ENCODE measurements at places on chromosomes 6 and 20.

GRCh38 chr6:7271205-7271534 lies 41.8 kb downstream of the SSR1 start:
- no peak for DNase-seq

DNA sequence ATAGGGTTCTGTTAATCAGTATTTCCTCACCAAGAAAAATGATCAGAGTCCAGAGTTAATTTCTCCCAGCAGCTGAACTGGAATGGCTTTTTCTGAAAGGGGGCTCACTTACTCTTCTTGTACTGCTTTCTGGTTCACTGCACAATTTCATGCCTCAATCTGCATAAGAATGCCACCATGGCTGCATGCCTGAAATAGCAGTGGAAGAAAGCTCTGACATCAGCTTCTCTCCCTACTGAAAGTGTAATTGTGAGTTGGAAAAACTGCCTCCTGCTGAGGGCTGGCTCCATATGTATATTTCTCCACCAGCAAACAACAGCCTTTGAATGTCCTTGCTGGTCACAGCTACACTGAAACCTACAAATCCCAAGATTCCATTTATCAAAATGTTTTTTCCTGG lies 1027.2 kb upstream of the GJE1 start:
- no peak for DNase-seq

DNA sequence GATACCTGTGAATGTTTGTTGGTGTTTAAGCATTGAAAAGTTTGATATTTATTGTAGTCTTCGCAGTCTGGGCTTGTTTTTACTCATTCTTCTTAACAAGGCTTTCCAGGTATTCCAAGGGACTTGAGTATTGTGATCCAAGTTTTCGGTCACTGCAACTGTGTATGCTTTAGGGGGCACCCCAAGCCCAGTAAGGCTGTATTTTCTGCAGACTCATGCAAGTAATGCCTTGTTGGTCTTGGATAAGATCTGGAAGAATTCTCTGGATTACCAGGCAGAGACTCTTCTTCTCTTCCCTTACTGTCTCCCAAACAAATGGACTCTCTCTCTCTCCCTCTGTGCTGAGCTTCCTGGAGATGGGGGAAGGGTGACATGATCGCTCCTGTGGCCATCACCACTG lies 82.1 kb downstream of the RFPL4B start:
- no peak for DNase-seq

GRCh38 chr20:50367104-50367674 lies 143.0 kb upstream of the PTPN1 start:
- no peak for DNase-seq

DNA sequence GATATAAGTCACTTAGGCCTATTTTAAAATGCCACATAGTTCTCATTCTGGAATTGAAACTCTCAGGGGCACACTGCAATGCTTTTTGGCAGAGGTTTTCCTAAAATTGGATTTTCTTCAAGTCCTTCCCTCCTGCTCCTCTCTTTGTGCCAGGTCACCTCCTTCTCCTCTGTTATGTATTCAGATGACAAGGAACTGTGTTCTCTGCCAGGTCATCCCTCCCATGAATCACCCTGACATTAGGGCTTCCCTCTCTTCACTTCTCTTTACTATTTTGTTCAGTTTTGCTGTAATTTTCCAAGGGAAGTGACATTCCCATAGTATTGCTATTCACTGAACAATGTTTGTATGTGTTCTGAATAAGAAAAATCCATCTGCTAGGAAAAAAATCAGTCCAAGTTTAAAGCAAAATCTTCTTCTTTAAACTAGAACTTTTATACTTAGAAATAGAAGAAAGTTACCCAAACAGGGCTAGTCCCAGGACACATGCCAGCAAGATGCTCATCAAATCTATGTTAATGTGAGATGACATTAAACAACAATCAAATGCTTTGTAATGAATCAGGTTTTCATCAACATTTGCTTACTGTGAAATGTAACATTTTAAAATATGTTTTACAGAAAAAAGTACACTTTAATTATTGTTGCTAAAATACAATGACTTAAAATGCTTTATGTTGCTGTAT lies 461.1 kb downstream of the MMUT start:
- DNase-seq = no peak

DNA sequence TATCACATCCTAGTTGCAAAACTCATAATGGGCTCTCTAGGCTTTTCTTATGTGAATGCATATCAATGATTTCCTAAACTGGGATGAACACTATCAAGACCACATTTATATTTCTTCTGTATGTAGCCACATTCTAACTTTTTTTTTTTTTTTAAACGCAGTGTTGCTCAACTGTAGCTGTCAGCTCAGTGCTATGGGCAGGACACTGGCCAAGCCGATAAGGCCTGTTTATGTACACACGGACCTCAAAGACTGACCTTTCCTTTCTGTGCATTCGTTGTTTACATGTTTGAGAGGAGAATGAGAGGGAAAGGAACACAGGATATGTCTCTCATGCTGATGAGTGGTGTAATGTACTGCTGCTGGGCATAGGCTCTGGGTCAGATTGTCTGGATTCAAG lies 75.1 kb upstream of the B3GAT2 start:
- no peak for DNase-seq

DNA sequence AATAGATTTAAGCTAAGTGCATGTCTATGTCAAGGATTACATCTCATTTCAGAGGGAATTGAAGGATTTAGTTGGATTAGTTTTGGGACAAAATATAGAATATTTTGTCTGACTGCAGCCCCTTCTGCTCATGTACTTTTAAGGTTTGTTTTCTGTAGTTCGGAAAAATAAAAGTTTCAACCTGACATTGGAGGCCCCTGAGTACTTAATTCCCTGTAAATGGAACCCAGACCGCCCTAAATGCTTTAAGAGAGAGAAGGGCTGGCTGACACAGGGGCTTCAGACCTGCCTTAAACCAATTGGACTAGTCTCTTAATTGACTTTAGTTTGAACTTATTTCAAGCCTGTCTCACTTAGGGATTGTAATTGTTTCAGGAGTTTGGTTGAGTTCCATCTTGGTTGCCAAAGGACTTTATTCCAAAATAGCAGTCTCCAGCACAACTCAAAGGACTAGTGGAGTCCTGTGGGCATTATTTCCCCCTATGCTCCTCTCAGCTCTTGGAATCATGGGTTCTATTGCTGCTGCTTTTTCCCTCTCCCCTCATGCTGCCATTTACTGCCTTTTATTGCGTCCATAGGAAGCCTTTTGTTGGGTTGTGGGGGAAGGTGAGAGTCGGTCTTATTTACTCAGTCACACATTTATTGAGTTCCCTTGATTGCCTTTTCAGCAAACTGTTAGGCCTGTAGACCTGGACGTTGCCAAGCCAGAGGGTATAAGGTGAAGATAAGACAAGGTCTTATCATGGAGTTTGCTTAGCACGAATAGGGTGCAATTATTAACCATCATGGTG lies 14.5 kb downstream of the BRD2 start:
- no peak for DNase-seq

GRCh38 chr20:33790566-33790965 lies 20.6 kb upstream of the CHMP4B start:
- no peak for DNase-seq

DNA sequence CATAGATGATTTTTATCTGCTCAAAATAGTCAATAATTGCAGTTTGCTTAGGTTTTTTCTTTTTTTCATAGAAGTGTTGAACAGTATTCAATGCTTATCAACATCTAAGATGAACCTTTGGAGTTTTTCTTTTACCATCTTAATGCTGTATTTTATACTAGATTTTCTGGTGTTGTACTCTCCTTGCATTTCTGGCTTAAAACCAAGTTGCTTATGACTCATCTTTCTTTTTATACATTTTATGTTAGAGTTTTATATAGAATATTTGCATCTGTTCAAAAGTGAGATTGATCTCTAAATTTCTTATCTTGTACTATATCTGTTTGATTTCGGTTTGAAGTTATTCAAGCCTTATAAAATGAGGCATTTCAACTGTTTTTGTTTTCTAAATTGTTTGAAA lies 232.5 kb downstream of the RFPL4B start:
- DNase-seq = no peak

DNA sequence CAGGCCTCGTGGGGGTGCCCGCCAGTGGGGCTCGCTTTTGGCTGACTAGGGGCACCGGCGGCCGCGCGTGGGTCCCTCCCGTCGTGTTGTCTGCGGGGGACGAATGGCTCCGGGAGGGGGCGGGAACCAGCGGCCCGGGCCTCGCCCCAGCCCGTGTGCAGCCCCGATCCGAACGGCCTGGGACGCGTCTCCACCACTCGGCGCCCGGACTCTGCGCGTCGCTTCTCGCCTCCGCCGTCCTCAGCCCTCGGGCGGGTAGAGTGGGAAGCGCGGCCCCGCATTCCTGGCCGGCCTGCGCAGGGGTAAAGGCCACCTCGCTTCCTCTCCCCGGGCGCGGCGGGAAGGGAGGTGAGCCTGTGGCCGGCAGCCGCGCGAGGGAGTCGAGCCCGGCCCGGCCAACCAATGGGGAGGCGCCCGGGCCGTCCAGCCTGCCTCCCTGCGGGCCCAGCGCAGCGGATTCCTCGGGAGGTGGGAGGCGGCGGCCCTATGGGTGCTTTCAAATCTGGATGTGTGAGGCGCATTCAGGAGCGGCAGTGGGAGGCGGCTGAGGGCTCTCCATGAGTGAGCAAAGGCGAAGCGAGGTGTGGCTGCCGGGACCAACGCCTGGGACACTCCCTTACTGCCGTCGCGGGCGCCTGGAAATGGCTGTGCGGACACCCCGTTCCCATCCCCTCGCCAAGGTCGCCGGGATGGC lies 1.1 kb upstream of the ZBTB46 start:
- DNase-seq = peak; percentile 44

- no peak for DNase-seq
Observed at GRCh38 chr6:83113258-83113657, 45.8 kb downstream of the DOP1A start.

- no peak for DNase-seq
Observed at GRCh38 chr6:170276369-170277057, 14.4 kb downstream of the DLL1 start.

DNA sequence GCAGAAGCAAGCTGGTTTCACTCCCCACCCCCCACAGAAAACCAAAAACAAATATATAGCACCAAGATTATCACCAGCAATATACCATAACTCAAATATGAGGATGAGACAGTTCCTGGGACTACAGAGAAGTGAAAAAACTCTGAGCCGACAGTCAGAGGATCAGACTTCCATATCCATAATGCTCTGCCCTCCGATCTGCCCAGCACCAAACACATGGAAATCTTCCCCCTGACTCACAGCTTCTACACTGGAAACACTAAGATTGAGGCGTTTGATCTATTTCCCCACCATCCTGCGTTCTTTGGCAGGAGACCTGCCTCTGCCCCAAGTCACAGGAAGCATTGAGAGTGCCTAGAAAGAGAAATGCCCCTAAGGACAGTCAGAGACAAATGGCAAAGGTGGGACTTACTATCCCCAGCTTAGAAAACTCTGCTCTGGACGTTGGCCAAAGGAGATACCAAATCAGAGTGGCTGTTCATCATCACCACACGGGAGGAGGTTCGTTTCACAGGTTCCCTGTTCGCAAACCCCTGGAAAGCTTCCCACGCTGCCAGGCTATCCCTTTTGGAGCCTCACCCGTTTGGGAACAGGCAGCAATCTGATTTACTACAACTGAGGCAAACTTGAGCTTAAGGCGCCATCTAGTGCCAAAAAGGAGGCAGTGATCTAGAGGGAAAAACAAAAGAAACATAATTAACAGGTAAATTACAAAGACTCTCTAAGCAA lies 48.7 kb upstream of the SRSF6 start:
- no peak for DNase-seq

DNA sequence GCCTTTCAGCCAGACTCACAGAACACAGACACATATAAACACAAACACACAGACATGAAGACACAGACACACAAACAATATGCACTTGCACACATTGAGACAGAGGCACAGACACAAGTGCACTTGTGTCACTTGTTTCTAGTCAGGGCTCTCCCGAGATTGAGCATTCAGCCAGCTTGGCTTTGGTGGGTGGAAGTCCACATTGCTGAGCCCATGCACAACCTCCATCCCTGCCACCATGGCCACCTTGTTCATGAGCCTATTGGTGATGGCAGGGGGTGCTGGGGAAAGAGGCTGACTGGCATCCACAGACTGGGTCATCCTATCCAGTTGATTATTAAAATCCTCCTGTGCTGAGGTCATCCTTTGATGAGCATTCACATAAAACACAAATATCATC lies 11.5 kb upstream of the CST7 start:
- no peak for DNase-seq

- no peak for DNase-seq
Observed at GRCh38 chr6:4322846-4323309, 187.5 kb upstream of the ECI2 start.

DNA sequence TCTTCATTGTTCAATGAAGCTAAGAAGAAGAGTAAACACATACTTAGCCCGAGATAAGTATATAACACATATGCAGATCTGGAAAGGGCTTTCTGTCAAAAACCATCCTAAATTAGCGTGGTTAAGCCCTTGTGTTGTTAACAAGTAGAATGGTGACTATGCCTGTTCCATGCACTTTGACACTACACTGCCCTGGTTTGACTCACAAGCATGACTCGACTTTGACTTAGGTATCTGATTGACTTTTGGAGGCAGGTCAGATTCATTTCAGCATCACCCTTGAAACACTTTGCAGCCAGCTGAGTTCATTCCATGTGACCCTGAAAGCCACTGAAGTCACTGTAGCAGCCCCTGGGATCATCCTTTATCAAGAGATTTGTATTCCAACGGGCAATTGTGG lies 239.8 kb downstream of the TBX18 start:
- no peak for DNase-seq

- no peak for DNase-seq
Observed at GRCh38 chr6:41072836-41073202, at the start of gene NFYA. Gene NFYA, plus strand, starts transcription at chr6:41072974. Its CDS starts 6,116 bp downstream, at chr6:41079090.

GRCh38 chr6:36686668-36687513 lies 8.4 kb downstream of the CDKN1A start:
- DNase-seq = no peak

GRCh38 chr6:22095836-22096235 lies 201.0 kb downstream of the PRL start:
- no peak for DNase-seq

GRCh38 chr6:105370351-105370750 lies 32.5 kb downstream of the PREP start:
- DNase-seq = no peak

DNA sequence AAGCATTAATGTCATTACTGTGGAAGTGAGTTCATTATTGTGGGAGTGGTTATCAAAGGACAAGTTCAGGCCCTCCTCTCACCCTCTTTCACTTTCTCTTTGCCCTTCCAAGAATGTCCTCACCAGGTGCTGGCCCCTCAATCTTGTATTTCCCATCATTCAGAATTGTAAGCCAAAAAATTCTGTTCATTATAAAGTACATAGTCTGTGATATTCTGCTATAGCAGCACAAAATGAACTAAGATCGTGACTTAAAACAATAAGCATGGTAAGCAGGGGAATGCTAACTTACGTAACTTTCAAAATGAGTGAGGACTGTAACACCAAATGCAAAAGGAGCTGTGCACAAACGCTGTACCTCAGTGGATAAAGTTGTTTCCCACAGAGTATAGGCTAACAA lies 515.7 kb upstream of the BTBD3 start:
- DNase-seq = no peak

- no peak for DNase-seq
Observed at GRCh38 chr6:7730784-7731227, 4.9 kb downstream of the BMP6 start.

GRCh38 chr20:22684072-22684762 lies 99.8 kb upstream of the FOXA2 start:
- peak; percentile 78 for DNase-seq

- no peak for DNase-seq
Observed at GRCh38 chr6:14591998-14592397, 474.4 kb downstream of the CD83 start.

GRCh38 chr6:129183681-129184301 lies 300.9 kb downstream of the LAMA2 start:
- no peak for DNase-seq
